ENCODE measurements at places on chromosomes 2 and 18. TPM values are rescaled to one million over a fixed set of nuclear protein-coding genes. Genes with fewer than 3 reads are reported as not detected.

Gene FEV
- total RNA-seq: 2.7 TPM

Gene KCNF1
- total RNA-seq: 0.32 TPM

Gene ONECUT2
- total RNA-seq: 0.06 TPM

Gene ACMSD
- total RNA-seq: not detected

Gene UGT1A4
- 2.4 TPM for total RNA-seq

Gene SP140
- 3.1 TPM for total RNA-seq

Gene C2orf69
- total RNA-seq: 13.5 TPM

Gene PLGLB1
- 5.4 TPM for total RNA-seq

Gene SCG2
- 11.5 TPM for total RNA-seq

Gene CCDC102B
- total RNA-seq: 4.5 TPM

Gene SNORC
- total RNA-seq: 13.3 TPM

Gene POTEC
- total RNA-seq: not detected

Gene GALNT14
- total RNA-seq: not detected

Gene INSIG2
- total RNA-seq: 14.6 TPM

Gene GPR45
- not detected for total RNA-seq

Gene COLEC11
- total RNA-seq: 1.6 TPM

Gene ANKRD29
- total RNA-seq: 1.9 TPM

Gene IWS1
- 33.2 TPM for total RNA-seq

Gene RAMP1
- 10.9 TPM for total RNA-seq

Gene KIF1A
- total RNA-seq: 17.2 TPM

Gene IGFBP2
- total RNA-seq: 26.7 TPM

Gene IL18RAP
- 1.3 TPM for total RNA-seq

Gene SERPINB2
- not detected for total RNA-seq

Data from mucosa of descending colon (tissue), 3 donors.